Bronchial epithelial cell (primary cell): ENCODE measurements at places on chromosomes 7 and 10.

- no peak for DNase-seq
These were observed 120.1 kb upstream of the NOBOX start for GRCh38 chr7:144523621-144524020.

- DNase-seq = peak; percentile 81
These were observed 18.5 kb downstream of the STRIP2 start for GRCh38 chr7:129452589-129453231.

DNA sequence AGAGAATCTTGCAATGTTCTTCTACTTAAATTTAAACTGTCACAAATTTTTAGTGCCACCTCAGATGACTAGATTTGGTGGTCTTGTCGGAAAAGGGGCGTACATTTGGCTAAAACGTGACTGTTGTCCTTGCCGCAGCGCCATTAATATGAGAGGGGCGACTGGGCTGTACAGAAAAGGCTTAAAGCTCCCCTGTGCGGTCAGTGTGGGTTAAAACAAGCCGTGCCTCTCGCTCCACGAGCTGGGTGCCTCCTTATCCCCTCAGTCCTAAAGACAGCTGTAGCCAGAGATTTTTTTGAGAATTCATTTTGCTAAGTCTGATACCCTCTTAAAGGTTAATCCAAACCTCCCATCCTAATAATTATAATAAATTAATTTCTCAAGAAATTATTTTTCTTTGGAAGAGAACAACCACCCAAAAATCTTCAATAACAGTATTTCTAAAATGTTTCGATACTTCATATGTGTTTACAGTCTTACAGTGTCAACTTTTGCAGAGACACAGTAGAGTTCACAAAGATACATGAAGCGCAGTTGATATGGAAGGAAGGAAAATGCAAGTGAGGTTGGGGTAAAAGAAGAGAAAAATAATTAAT is 68.6 kb downstream of the C7orf25 start:
- DNase-seq = peak; percentile 34

GRCh38 chr10:110651044-110651958 is 7.2 kb downstream of the RBM20 start:
- DNase-seq = no peak

DNA sequence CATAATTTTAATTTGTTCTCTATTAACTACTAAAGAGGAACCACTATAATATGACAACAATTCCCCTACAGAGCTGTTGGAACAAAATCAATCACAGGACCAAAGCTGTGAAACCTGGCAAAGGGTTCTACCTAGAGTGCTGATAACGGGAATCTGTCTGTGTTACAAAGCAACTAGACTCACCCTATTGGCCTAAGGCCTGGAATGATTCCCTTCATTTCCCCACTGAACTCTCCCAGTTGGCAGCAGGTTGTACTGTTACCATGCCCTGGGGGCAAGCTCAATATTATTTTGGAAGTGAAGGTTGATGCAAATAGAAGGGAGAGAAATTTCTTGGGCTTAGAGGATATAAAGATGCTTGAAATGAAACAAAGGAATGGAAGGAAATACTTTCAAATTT is 81.8 kb downstream of the SEMA3A start:
- no peak for DNase-seq

DNA sequence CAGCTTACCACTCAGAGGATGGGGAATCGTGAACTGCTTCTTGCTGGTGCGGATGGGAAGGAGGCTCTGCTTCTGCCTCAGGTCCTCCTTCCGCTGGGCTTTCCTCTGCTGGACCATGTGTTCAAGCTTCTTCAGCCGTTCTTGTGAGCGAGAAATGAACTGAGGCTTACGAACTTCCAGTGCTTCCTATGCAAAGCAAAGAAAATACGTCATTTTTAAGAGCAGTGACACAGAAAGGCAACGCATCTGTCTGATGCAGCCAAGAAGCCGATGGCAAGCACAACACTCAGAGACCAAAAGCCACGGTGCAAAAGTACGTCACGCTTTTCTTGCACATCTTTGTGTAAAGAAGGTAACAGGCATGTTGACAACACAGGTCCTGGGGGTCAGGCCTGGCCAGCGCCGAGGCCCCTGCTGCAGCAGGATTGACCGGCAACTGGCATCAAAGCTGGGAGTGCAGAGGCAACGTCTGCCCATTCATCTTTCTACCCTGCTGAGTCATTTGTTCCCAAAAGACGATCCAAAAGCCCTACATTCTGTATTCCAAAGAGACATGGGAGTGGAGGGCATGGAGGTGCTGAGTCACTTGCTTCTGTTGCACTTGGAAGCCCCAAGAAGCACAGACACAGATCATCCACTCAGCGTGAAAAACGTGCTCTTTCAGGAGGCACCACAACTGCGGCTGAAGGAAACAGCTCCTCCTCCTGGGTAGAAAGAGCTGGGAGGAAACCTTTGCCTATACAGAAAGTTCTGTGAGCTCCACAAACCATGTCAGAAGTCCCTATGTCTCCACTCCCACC is 71.0 kb upstream of the ADAM12 start:
- peak; percentile 53 for DNase-seq

DNA sequence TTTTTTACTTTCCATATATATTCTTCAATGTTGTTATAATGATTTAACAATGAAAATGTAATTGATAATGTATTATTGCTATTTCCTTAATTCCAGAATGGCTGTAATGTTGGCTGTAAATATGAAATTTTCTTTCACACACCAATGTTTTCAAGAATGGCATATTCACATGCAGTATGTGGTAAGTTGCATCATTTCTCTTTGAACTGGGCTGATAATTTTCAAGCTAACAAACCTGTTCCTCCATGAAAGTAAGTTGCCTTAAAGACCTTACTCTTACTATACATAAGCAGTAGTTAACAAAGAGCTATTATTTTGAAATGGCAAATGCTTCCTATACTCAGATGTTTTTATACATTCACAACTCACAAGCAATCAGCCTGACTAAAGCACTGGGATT is 154.5 kb downstream of the TMEM168 start:
- peak; percentile 10 for DNase-seq

- DNase-seq = no peak
These were observed 16.9 kb downstream of the CAMK2G start for GRCh38 chr10:73857446-73857845.

DNA sequence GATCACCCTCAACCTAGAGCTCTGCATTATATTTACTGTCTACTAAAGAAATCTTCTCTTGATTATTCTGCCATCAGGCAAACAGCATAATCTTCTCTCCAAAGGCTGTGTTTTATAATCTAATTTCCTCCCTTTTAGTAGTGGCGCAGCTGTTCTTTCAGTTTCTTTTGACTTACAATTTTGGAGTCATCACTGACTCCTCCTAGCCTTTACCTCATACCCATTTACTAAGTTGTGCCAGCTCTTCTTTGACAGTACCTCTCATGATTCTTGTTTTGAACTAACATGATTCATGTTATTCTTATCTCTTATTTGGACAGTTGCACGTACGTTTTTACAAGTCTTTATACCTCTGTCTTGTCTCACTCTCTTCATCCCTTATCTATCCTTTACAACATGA is 113.0 kb downstream of the FOXP2 start:
- no peak for DNase-seq

GRCh38 chr10:127048630-127049029 is 143.4 kb downstream of the DOCK1 start:
- DNase-seq = no peak

GRCh38 chr10:33965795-33966581 is 631.5 kb upstream of the NRP1 start:
- DNase-seq = no peak

GRCh38 chr10:113011592-113012374 is 61.7 kb downstream of the TCF7L2 start:
- no peak for DNase-seq

- no peak for DNase-seq
These were observed 166.4 kb downstream of the COBL start for GRCh38 chr7:51150193-51150592.

DNA sequence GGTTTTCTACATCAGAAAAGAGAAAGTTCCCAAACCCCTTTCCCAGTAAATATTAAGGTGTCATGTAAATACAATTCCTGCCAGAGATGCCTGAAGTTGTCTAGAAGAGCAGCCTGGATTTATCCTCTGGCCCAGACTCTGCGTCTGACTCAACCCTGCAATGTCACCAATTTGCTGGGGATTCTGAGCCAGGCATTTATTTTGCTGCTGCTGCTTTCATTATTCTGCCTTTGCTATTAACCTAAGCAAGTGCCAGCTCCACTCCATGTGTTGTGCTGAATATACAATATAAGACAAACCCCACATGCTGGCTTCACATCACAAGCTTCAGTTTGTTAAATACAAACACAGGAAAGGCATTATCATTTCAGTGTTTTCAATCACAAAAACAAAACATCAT is 59.1 kb downstream of the ELAPOR2 start:
- no peak for DNase-seq

GRCh38 chr7:3138997-3139396 is 95.3 kb upstream of the CARD11 start:
- no peak for DNase-seq

DNA sequence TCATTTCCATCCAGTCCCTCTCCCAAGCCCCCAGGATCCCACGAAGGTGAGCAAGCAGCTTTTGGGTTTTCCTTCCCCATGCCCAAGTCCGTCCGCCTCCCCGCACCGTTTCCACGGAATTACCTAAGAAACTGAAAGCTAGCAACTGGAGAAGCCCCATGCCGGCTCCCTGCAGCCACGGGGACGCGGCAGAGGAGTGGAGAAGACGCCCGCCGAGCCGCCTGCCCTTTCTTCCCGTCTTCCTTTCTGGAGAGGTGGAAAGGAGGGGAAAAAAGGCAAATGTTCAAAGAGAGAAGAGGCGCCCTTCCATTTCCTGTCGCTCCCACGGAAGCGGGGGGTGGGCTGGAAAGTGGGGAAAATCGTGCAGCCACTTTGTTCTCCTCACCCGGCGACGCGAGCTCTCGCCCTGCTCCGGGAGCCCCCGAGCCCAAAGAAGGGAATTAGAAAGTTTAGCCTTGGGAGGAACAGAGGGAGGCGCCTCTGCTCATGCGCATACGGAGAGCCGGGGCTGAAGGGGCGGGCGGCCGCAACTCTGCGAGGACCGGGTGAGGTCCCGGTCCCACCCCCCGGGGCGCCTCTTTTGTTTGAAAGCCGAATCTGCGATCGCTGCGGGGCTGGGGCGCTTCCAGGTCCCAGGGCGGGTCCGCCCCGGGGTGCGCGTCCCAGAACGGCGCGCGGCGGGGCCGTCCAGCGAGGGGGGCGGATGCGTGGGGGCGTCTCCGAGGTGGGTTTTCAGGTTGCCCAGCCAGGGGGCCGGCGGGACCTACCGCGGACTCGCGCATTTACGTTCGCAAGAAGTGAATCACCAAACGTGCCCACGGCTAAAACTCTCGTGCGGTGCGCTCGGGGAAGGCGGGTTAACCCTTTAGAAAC is at the start of gene LAMB1:
Gene LAMB1 (minus strand): TSS at position 436 of the 873 bp plus-strand sequence. CDS start 276 bp downstream, at position 160.
- peak; percentile 47 for DNase-seq

- no peak for DNase-seq
These were observed 22.1 kb downstream of the FGFR2 start for GRCh38 chr10:121576139-121576538.

DNA sequence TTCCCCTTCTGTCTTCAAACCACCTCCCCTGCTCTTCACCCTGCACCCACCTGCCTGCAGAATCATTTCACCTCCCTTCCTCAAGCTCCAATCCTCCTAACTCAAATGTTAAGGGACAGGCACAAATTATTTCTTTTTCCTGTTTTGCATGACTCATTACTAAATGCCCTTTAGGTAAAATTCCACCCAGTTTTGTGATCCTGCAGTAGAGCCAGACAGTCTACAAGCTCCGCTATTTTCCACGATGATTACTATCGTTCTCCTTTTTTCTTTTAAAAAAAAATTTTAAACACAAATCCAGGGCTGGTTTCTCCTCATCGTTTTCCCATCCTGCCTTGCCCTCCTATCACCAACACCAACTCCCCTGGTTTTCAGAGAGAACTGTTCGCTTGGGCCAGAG is 186.8 kb upstream of the YAE1 start:
- no peak for DNase-seq

- DNase-seq = peak; percentile 51
These were observed 68.9 kb upstream of the NMT2 start for GRCh38 chr10:15237351-15237750.

GRCh38 chr7:76430211-76430610 is 5.5 kb downstream of the ZP3 start:
- DNase-seq = no peak

DNA sequence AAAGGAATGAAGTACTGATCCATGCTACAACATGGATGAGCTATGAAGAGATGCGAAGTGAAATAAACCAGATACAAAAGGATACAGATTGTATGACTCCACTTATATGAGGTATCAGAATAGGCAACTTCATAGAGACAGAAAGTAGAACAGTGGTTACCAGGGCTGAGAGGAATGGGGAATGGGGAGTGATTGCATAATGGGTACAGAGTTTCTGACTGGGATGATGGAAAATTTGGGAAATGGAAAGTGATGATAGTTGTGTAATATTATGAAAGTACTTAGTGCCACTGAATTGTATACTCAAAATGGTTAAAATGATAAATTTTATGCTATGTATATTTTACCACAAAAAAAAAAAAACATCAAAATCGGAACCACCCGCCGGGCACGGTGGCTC is 3.9 kb downstream of the ATXN7L1 start:
- no peak for DNase-seq

DNA sequence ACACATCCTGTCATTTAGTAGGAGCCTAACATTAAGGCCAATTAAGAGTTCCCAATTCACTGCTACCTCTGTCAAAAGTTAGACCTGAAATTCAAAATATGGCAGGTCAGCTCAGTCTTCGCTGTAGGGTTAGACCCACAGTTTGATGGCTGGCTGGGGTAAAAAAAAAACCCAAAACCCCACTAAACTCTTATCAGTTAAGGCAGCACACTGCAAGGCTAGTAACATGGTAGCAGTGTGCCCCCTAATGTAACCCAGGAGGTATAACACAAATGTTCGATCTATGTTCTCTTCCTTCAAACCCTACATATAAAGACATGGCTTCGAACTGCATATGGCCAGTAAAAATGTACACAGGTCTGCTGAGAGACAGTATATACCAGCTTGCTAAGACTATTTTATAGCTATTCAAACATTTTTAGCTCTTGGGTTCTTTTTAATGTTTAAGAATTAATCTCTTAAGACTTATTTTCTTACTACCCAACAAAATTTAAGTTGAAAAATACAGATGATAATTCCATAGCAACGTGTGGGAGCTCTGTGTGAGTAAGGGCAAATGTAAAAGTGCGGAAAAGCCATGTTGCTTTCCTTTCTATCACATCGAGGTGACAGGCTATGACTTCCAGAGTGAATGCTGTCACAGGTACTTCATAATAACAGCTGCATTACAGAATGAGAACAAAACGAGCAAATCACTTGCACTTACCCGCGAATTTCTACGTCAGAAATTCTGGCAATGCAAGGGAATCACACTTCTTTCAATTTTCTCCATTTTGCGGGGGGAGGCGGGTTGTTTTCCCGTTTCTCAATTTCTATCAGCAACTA is 168.4 kb upstream of the IMMP2L start:
- peak; percentile 41 for DNase-seq
